Activated T-helper 2 cell treated with anti-CD3 and anti-CD28 coated beads, Interferon-gamma antibody, Interleukin-2, Interleukin-4, amounts not matched to agents 10 μg/mL and 5 μg/mL and 100 μg/mL, durations not matched to agents 14 hours and 24 hours and 36 hours (primary cell): ENCODE measurements at places on chromosomes 5 and 9. TPM values are rescaled to one million over a fixed set of nuclear protein-coding genes. Genes with fewer than 3 reads are reported as not detected.

Gene MFAP3
- 17.1 and 21.8 TPM in 2 replicates for total RNA-seq

Gene SNCAIP
- total RNA-seq = not detected in 2 replicates

Gene FBXW5
- 94.4 and 95.9 TPM in 2 replicates for total RNA-seq

Gene WDR31
- total RNA-seq = 1.9 and 2.1 TPM in 2 replicates

Gene APBA1
- 0.98 and 0.99 TPM in 2 replicates for total RNA-seq

Gene ZFP2
- 0.18 TPM in 1 of 2 replicates, not detected in the other for total RNA-seq

Gene PCDHA9
- not detected in 2 replicates for total RNA-seq

Gene NFX1
- total RNA-seq = 36.9 and 37.2 TPM in 2 replicates

Gene DBH
- not detected in 2 replicates for total RNA-seq

Gene PCDHB11
- total RNA-seq = not detected in 2 replicates

Gene SPATA31E1
- total RNA-seq = not detected in 2 replicates

Gene PCDHGA10
- total RNA-seq = 0.21 and 0.34 TPM in 2 replicates

Gene C5orf22
- 34.3 and 37.6 TPM in 2 replicates for total RNA-seq

Gene LHX3
- not detected in 2 replicates for total RNA-seq

Gene GALNT12
- 2.3 and 2.8 TPM in 2 replicates for total RNA-seq

Gene RAI14
- total RNA-seq = 4.0 and 4.2 TPM in 2 replicates

Gene PCDHGB5
- 0.62 and 0.92 TPM in 2 replicates for total RNA-seq

Gene FOXD4L5
- 0.09 and 0.23 TPM in 2 replicates for total RNA-seq

Gene WDR38
- total RNA-seq = not detected in 2 replicates

Gene FUT7
- 0.21 TPM in 1 of 2 replicates, not detected in the other for total RNA-seq

Gene PPP2R2B
- total RNA-seq = 0.34 TPM in 1 of 2 replicates, not detected in the other
